ENCODE measurements at places on chromosomes 12 and 14.

DNA sequence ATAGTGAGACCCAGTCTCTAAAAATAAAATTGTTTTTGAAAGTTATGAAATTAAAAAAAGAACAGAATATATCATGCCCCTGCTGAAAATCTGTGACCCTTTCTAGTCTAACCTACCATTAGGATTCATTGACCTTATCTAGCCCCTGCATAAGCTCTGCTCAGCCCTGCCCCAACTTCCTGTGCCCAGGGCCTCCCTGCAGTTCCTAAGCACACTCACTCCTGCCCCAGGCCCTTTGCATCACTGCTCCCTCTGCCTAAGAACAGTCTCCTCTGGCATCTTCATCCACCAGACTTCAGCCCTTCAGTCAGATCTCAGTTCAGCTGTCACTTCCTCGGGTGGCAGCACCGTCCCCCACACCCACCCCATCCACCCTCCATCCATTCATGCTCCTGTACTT is 55.4 kb downstream of the SCARB1 start:
- no peak for DNase-seq

GRCh38 chr14:50839691-50840090 is 8.7 kb upstream of the NIN start:
- DNase-seq = peak; percentile 68

DNA sequence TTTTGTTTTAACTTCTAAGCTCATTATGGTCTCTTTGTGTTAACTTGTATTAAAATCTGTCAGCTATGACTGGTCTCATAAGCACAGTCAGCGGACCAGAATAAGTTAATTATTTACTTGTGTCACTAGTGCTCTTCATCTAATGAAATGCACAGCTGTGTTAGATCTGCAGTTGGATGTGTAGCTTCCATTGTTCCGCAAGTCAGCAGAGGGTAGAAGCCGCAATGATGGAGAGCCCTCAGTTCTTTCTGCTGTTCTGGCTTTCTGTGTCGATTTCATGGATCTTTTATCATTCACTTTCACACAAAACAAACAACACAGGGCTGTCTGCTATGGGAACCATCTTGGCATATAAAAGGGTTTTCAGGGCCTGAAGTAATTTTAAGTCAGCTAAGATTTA is 89.3 kb upstream of the RFX4 start:
- no peak for DNase-seq

- no peak for DNase-seq
Measured at GRCh38 chr12:126944684-126945083, 1322.3 kb upstream of the TMEM132C start.

DNA sequence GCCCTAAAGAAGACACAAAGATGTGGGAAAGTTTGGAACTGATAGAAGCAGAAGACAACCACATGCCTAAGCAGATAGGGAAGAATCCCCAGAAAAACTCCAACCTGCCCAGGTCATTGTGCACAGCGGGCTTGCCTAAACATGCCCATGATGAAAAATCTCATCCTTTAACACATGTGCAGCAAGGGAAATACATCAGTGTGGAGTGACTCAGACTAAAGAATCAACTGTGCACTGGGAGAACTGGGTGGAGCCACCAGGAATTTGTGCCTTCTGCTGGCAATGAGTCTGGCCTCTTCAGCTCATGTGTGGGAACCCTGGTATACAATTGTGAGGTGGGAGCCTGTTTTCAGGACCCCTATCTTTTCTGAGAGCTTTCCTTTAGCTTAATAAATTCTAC is 398.5 kb downstream of the FSCB start:
- DNase-seq = no peak

Data from AG10803 (cell line).